Stimulated activated CD4-positive, alpha-beta T cell treated with anti-CD3 and anti-CD28 coated beads, Interleukin-4, amount 100 ng/mL, for 1 hour (primary cell): ENCODE measurements at places on chromosomes 6 and 20.
A peak's percentile ranks its signal among the peaks of the same experiment; 100 is the strongest.

DNA sequence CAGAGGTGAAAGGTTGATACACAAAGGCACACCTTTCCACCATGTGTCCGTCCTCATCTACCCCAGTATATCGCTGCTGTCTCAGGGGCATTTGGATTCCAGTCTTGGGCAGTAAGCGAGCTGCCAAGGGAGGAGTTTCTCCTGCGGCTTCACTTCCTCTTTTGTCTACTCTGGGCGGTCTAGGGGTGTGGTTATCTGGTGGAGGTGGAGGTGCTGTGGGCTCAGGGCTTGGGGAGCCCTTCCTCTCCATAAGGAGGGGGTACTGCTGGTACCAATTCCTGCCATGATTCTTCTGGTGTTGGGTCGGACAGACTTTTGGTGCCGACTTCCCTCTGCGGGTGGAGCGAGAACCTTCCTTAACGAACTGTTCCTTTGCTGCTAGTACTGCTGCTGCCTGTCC lies 31.9 kb upstream of the FABP7 start:
- no peak for DNase-seq

DNA sequence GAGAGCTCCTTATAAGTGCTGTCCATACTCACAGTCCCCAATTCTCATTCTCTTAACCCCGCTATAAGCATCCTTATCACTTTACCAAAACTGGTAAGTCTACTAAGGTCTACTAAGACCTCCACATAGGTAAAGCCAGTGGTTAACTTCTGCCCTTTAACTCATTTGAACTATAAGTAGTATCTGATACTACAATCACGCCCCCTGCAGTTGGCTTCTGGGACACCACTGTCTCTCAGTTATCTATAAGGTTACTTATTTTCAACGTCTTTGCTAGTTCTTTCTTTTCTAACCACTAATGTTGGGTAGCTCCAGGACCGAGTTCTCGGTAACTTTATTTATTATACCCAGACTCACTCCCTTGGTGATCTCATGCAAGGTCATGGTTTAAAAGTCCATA lies 142.6 kb downstream of the ARHGAP18 start:
- peak; percentile 51 for DNase-seq

DNA sequence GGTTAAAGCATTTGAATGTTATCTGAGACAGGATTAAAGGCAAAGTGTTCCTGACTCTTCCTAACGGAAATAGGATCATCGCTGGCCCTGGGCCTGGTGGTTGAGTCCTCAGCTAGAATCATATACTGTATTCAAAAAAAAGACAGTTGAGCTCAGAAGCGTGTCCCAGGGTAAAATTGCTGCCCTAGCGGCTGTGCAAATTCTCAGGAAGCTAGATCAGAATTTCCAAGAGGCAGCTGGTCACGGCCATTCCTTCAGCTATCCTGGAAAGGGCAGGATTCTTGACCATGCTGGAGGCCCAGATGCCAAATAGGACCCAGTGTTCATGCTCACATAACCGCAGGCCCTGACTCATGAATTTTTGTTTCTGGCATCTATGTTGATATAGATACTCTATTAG lies 67.4 kb downstream of the STMND1 start:
- DNase-seq = no peak

DNA sequence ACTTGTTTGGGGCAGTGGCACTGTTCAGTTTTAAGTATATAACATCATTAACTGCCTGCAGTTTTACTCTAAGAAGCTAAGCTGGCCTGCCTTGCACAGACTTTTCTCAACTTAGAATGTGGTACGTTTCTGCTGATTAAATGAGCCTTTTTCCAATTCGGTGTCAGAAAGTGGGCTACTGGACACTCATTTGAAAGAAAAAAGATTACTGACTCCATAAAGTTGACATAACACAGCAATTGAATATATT lies 2.1 kb downstream of the ZMYND8 start:
- DNase-seq = no peak

- no peak for DNase-seq
Observed at GRCh38 chr6:56291302-56291917, 44.0 kb upstream of the COL21A1 start.

DNA sequence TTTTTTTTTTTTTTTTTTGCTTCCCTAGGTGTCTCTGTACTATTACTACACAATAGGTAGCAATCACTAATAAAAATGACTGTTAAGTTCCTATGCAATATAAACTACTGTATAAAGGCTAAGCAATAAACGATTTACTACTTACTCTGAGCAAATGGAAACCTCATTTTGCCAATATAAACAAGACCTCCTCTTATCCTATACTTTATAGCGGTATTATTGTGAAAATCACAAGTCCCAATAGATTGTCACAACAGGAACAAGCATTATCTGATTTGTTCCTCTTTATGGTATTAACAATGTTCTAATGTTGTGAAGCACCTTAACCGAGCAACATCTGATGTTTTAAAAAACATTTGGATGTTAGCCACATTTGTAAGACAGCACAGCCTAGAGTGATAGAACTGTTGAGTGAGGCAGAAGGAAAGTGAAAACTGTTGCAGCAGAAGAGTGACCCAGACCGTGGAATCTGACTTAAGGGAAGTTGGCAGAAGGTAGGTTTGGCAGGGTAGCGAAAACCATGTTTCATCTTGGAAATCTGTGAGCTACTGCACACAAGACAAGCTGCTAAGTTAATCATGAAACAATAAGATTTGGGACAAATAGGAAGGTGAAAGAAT lies 94.2 kb downstream of the MYLK4 start:
- DNase-seq = no peak

DNA sequence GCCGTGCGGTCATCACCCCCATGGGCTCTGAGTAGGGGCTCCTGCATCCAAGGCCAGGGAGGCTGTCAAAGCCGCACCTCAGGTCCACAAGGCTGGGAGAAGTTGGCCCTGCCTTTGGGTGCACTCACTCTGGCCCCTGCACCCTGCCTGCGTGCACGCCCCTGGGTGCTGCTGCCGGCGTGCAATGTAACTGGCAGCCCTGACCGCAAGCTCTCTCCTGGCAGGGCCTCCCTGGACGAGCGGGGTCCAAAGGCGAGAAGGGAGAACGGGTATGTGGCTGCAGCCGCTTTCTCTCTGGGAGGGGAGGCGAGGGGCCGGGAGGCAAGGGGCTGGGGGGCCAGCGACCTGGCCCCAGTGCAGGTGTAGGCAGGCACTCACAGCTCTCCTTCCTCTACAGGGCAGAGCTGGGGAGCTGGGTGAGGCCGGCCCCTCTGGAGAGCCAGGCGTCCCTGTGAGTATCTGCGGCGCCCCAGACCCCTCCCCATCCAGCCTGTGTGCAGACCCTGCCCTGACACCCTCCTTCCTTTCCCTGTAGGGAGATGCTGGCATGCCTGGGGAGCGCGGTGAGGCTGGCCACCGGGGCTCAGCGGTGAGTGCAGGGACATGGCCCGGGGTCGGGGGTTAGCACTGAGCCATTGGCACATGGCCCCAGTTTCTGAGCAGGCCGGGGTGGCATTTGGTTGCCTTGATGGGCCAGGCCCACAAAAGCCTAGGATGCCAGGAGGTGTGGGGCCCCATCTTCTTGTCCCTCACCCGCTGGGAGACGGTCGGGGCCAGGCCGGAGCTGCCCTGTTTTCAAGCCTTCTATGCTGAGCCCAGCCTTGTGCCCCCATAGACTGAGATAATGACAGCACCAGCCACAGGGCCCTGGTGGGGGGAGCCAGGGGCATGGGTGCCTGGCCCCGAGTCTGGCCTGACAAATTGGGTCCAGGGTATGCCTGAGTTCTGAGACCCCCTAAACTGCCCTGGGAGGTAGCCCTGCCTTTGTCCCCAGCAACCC lies 12.7 kb downstream of the COL9A3 start:
- no peak for DNase-seq

DNA sequence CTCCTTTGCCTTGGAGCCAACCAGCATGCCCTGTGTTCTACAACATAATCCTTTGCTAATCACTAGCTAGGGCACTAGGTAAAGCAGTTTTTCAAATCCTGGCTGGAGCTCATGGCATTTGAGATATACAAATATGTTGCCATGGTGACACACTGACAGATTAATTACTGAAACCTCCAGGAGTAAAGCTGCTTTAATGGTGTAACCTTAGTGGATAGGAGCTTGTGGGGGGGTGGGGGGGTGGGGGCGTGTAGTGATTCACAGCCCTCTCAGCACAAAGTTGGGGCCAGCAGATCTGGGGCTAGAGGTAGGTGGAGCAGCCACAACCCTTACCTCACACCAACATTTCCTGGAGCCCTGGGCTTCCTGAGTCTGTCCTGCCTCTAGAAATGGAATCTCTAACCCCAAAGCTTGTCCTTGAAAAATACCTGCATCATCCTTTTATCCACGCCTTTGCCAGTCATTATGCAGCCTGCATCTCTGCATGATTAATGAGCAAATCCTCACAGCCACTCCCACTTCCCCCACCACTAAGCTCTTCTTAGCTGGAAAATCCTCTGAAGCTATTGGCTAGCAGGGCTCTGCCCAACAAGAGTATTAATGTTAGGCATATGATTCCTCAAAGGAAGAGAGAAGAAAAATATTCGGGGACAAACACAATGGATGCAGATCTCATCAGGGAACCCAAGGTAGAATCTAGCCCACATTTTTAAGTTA lies 84.5 kb upstream of the PRND start:
- DNase-seq = no peak

DNA sequence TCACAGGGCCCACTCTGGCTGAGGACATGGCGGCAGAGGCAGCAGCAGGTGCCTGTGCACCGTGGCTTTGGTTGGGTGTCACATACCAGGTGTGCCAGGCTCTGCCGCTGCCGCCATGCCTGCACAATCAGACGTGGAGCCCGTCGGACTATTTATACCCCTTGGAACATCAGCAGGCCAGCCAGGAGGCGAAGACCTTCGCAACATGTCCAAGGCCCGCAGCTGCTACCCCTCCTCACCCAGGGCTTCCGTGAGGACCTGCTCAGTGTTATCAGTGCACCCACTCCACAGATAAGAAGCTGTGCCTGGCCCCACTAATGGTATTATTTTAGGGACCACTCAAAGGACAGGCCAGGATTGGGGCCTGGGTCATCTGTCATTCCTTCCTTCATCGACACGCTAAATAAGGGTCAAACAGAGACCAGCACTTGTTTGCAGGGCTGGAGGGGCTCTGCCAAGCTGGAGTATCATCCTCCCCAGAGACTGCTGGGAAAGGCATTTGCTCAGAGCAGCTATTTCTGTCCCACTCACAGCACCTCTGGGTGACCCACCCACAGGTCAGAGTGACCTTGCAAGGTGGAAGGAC lies 109.2 kb downstream of the BMP7 start:
- no peak for DNase-seq

GRCh38 chr6:129672881-129673631 lies 36.9 kb downstream of the ARHGAP18 start:
- DNase-seq = no peak

DNA sequence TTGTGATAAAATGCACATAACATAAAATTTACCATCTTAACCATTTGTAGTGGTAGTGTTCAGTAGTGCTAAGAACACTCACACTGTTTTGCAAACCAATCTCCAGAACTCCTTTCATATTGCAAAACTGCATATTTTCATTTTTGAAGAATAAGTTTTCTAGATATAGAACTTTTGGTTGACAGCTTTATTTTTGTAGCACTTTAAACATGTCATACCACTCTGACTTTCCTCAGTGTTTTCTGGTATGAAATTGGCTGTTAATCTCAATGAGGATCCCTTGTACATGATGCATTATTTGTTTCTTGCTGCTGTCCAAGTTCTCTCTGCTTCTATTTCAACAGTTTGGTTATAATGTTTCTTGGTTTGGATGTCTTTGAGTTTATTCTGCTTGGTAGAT lies 45.1 kb upstream of the MICB start:
- DNase-seq = no peak

DNA sequence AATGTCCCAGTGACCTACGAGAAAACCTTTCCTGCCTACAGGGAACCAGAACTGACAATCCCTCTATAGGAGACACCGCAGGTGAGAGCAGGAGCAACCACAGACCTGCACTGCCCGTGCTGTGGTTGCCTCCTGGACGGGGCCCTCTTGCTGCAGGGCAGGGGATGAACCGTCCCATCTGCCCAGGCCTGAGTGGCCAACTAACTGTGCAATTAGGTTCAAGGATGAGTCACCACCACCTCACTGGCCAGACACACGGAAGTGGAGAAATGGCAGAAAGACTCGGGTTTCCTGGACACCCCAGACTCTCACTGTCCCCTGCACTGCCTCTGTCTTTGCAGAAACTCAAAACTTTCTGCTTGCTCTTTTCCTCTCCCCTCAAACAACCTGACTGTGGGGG lies 13.8 kb upstream of the HLA-G start:
- no peak for DNase-seq

DNA sequence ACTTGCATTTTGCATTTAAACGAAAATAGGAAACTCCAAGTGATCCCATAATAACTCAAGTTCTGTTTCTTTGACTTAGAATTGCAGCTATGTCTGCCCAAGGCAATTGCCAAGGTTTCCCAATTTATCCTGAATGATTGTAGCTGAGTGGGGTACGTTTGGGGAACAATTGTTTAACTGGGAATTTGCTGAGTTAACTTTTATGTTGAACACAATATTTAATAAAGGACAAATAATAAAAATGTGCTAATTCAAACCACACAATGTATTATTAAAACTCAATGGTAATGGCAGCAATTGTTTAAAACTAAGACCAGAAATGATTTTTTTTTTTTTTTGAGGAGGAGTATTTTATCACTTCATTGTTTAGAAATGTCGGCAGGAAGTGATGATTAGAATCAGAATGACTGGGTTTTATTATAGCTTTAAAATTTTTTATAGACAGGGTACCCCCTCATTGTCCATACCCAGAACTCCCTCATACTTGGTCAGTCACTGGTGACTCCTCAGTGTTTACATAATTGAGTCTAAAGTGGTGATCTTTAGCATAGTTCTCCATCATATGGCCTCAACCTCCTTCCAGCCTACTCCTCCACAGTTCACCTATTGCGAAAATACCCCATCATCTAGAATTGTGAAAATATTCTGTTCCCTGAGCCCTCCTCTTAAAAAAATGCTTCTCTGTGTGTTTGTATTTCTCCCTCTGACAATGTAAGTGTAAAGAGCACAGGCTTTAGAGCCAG lies 389.2 kb upstream of the CITED2 start:
- DNase-seq = no peak

GRCh38 chr6:31031095-31031494 lies 20.8 kb downstream of the MUC22 start:
- DNase-seq = no peak

DNA sequence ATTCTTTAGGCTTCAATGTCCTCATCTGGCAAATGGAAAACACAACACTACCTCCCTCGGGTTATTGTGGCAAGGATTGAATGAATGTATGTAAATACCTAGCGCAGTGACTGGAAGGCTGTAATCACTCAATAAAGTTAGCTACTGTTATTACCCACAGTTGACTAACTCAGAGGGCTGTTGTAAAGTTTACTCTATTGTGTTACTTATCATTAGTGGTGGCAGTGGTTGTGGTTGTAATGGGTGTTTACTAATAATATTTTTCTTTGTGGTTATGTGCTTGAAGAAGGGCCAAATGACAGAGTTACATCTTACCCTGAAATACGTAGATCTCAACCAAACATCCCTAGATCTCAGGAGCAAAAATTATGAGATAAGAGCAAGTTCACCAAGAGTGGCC lies 42.0 kb upstream of the PXDC1 start:
- DNase-seq = no peak
